Lung (tissue), 17 donors: ENCODE measurements at places on chromosomes 2 and 18.
A peak's percentile ranks its signal among the peaks of the same experiment; 100 is the strongest.

GRCh38 chr18:31225668-31226067 lies 63.0 kb upstream of the DSC1 start:
- no peak for DNase-seq

DNA sequence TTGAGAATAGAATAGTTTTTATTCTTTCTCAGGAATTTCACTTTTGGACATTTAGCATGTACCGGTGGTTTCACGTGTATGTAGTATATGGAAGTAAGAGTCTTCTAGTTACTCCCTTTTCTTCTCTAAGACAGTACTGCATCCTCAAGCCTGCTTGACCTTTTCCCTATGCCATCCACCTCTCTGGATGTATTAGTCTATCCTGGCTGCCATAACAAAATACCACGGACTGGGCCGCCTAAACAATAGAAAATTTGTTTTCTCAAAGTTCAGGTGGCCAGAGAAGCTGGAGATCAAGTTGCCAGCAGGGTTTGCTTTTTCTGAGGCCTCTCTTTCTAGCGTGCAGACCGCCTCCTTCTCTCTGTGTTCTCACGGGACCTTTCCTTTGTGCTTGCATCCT lies 1.3 kb upstream of the CMPK2 start:
- DNase-seq = no peak

DNA sequence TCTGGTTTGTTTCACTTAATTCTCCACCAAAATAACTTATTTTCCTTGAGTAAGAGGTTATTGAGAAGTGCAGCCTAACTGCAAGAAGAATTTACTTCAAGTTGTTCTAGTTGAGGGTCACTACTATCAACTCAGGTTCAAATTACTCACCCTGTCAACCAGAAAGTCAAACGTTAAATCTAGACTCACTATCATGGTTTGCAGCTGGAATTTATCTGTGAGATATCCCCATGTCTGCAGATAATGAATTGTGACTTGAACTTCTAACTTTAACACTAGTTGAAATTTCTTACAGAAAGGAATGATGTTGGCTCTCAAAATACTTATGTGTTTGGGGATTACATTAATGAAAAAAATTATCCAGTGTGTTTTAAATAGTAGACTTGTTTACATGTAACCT lies 1145.7 kb upstream of the NXPH2 start:
- no peak for DNase-seq

GRCh38 chr2:42878581-42878980 lies 86.2 kb upstream of the HAAO start:
- no peak for DNase-seq

GRCh38 chr2:39796134-39796533 lies 17.1 kb upstream of the THUMPD2 start:
- no peak for DNase-seq

- DNase-seq = peak; percentile 29
Measured at GRCh38 chr18:74951165-74951760, 257.7 kb downstream of the PTGR3 start.

DNA sequence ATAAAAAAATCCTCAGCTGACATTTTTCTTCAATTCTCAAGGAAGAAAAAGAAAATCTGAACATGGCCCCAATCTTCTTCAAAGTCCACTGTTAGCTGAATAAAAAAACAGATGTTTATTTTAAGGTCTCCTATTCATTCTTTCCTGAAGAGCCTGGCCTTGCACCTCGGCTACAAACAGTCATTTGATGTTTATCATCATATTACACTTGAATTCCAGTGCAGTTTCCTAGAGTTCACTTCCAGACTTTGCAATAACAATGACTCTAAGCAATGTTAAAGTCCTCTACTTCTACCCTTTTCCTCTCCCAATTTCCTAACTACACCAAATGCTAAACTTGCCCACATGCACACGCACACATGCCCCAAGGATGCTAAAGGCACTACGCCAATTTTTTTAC lies 70.1 kb downstream of the NOL10 start:
- no peak for DNase-seq

GRCh38 chr2:60411295-60411694 lies 142.2 kb downstream of the BCL11A start:
- peak; percentile 43 for DNase-seq

DNA sequence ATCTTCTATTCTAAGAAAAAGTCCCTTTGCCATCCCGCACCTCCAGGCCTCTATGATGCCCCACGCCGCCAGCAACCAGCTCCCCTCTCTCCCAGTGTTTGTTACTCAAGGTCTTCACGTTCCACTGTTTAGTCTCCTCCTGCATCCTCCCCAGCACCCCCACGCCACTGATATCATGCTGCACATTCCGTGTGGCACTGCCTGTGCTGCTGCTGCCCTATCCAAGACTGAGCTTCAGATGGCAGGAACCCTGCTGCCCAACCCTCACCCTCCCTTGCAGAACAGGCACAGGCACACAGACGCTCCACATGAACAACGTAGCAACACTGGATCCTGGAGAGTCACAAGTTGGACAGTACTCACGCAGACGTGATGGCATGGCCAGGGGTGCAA lies 35.3 kb downstream of the MYO5B start:
- DNase-seq = no peak

DNA sequence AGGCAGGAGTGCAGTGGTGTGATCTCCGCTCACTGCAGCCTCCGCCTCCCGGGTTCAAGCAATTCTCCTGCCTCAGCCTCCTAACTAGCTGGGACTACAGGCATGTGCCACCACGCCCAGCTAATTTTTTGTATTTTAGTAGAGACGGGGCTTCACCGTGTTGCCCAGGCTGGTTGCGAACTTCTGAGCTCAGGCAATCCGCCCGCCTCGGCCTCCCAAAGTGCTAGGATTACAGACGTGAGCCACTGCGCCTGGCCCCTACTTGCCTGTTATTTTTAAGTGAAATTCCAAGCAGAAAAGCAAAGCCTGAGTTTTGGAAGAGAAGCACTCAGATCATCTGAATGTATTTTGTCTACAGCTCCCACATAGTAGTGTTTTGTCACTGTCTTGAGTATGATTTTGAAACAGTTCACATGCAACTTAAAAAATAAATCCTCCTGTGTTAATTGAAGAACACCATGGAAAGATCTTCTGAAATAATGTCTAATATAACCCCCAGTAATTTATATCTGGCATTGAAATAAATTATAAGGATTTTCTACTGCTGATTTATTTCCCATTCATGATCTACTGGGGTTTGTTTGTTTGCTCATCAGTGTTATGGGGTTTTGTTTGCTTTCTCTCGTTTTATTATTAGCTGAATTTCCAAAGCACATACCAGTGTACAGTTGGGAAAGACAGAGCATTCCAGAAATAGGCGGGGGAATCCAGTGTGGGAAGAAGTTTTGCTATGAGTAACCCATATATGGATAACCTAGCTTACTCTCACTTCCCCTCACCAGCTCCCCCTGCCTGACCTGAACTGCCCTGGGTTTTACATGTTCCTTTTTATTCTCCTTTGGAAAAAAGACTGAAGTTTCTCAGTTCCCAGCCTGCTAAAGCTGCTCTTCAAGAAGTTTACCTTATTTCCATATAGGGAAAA lies 80.1 kb upstream of the MAP3K20 start:
- peak; percentile 82 for DNase-seq

DNA sequence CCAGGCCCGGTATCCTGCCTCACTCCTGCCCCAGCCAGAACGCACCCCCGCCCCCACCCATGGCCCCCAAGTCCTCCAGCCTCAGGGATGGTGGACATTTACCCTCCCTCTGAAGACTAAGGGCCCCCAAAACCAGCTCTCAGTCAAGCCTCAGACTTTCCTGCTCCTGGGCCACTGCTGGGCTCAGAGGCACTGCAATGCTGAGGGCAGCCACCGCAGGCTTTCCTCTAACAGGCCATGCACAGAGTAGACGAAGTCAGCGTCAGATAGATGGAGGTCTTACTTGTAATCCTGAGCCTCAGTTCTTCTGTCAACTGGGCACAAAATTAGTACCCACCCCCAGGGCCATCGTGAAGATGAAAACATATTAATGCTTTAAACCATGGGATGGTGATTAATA lies 92.6 kb downstream of the TTC32 start:
- DNase-seq = no peak

GRCh38 chr2:126883666-126884040 lies 15.0 kb upstream of the TEX51 start:
- DNase-seq = no peak

GRCh38 chr2:98911376-98912154 lies 24.5 kb downstream of the CRACDL start:
- no peak for DNase-seq

- DNase-seq = no peak
Measured at GRCh38 chr2:18500333-18500732, 60.1 kb downstream of the RDH14 start.

DNA sequence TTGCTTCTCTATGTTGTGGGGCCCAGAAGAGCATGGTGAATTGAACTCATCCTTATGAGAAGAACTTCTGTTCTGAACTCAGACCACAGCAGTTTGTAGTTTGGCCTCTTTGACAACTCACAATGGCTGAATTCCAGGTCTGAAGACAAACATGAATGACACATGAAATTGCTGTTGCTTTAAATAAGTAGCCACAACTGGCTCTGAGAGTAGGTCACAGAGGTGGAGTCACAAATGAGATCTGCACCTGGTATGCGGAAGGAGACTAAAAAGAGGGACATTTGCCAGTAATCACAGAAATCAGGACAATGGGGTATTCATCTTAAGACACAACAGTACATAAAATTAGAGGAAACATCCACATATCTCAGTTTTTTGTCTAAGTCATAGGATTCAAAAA lies 290.3 kb upstream of the MMADHC start:
- no peak for DNase-seq

DNA sequence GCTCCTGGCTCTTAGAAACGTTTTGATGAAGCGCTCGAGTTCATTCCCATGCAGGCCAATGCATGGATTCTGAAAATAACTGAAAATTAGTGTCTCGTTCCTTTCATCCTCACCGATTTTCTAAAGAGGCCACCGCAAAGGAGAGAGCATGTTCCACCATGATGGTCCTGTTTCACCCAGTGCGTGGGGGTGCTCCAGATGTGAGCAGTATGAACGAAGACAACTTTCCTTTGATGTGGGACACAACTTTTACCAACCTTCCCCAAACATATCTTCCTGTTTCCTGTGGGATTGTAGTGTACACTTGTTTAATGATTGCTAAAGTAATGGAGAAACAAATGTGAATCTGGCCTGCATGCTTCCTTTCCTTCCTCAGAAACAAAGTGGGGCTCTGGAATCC lies 114.5 kb downstream of the PRPF40A start:
- no peak for DNase-seq
